Fibroblast of upper back skin (primary cell): ENCODE measurements at places on chromosomes 6 and 20.
A peak's percentile ranks its signal among the peaks of the same experiment; 100 is the strongest.

GRCh38 chr6:52063584-52064344 is 23.6 kb downstream of the PKHD1 start:
- DNase-seq, result peak; percentile 42

GRCh38 chr6:158219228-158219627 is 51.1 kb downstream of the GTF2H5 start:
- DNase-seq, result peak; percentile 92

- peak; percentile 20 for DNase-seq
Observed at GRCh38 chr20:5150226-5151076, 23.6 kb downstream of the CDS2 start.

GRCh38 chr6:149306967-149307366 is 10.5 kb upstream of the TAB2 start:
- DNase-seq, result peak; percentile 50

- DNase-seq, result peak; percentile 66
Observed at GRCh38 chr6:85125526-85125925, 324.4 kb upstream of the NT5E start.

DNA sequence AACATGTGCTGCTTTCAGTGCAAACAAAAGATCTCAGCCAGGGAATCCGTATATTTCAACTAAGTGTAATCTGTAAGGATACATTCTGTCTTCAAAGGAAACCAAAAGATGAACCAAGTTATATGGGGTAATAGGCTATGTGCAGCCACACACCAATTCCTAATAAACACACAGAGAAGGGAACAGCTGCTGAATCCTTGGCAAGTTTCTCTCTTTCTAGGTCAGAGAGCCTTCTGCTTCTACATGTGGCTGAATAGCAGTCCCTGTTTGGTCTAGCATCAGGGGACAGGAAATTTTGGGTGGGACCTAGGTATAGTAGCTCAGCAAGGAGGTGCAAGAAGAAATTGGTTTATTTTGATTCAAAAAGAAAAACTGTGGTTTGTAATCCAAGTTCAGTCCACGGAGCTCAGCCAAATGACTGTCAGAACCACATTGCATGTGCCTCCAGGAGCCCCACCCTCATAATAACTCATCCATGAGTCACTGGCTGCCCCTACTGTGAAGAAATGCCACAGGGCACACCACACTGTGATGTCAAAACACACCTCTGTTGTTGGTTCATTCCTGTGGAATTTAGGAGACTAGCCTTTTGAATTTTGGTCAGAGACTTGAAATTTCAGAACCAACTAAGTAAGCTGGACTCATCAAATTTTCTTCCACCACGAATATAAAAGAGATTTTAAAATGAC is 21.1 kb downstream of the SPTLC3 start:
- DNase-seq, result peak; percentile 95

DNA sequence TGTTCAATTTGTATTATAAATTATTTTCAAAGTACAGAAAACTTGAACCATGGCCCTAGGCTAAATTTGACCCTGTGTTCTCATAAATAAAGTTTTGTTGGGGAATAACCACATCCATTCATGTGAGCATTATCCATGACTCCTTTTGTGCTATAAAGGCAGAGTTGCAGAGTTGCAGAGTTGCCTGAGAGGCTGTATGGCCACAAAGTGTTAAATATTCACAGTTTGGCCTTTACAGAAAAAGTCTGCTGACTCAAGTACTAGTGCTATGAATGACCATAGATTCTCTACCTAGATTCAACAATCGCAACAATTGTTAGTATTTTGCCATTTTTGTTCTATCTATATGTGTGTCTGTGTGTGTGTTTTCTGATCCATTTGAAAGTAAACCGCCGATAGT is 46.2 kb upstream of the BEND3 start:
- no peak for DNase-seq

DNA sequence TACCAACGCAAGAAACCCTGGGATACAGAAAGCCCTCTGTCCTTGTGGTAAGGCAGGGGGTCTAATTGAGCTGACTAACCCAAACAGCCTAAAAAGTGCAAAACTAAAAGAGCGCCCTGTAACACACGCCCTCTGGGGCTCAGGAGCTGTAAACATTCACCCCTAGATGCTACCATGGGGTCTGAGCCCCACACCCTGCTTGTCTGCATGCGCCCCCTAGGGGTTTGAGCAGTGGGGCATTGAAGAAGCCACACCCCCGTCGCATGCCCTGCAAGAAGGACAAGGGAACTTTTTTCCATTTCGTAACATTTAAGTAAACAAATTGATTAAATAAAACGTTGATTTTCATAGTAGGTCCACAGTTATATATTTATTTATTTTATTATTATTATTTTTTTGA is 616.9 kb upstream of the MAN1A1 start:
- DNase-seq, result no peak

DNA sequence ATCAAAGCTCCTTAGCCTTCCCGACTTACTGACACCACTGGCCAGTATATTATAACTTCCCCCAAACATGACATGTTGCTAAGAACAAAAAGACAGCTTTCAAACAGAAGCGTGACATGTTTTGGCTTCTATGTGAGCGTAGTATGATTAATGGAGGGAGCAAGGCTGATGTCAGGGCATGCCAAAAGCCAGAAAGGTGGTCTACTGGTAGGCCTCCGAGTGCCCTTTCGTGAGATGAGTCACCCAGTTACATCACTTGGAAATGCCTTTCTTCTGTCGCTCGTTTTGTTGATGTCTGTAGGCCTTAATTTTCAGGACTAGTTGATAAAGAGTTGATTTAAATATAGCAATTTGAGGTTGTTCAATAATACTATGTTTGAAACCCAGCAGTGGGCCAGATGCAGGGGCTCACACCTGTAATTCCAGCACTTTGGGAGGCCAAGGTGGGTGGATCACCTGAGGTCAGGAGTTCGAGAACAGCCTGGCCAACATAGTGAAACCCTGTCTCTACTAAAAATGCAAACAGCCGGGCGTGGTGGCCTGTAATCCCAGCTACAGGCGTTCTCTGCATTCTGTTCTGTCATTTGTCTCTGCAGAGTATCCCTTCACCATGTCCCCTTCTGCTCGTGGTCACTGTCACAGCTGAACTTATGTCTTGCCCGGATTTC is 53.3 kb downstream of the CNKSR3 start:
- peak; percentile 39 for DNase-seq

DNA sequence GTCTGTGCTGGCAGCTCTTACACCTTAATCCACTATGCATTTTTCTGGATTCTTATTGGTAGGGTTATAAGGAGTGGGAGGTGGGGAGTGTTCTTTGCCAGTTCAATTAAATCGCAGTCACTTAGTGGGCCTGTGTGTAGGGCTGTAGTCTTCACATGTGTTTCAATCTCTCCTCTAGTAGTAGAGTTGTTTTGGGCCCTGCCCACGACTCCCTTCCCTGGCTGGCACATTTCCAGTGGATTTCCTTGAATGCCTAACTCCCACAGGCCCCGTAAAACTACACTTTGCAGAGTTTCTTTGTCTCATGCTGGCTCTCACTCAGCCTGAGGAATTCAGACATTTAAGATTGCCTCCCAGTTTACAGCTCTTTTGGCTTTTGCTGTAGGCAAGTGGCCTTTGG is 414.0 kb upstream of the OPRM1 start:
- peak; percentile 64 for DNase-seq

- no peak for DNase-seq
Observed at GRCh38 chr6:31568537-31568961, 3.5 kb upstream of the LTA start.

- DNase-seq, result no peak
Observed at GRCh38 chr20:36441027-36441414, 100.3 kb upstream of the MYL9 start.

DNA sequence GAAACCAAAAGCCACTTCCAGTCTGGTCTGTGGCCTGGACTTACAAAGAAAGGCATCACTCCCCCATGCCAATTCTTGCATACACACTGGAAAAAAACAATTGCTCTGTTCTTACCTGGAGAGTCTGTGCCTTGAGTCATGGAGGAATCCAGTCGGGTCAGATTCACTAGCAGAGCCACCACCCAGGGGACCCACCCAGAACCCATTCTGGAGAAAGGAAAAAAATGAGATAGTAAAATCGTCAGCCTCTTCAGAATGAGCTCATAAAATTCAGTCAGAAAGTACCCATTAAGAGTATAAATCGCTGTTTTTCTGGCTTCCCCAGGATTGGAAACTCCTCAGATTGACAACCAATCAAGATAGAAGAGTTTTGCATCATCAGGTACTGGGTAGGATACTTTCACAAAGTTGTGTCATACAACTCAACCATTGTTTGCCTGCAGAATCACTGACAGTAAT is at the start of gene HLA-DOB:
Gene HLA-DOB, minus strand, starts transcription at position 257 of the 459 bp plus-strand sequence. Its CDS starts 51 bp downstream, at position 206.
- no peak for DNase-seq

GRCh38 chr6:551405-551804 is 105.5 kb downstream of the HUS1B start:
- peak; percentile 41 for DNase-seq

- peak; percentile 71 for DNase-seq
Observed at GRCh38 chr6:13813621-13814175, 659 bp downstream of the MCUR1 start.

DNA sequence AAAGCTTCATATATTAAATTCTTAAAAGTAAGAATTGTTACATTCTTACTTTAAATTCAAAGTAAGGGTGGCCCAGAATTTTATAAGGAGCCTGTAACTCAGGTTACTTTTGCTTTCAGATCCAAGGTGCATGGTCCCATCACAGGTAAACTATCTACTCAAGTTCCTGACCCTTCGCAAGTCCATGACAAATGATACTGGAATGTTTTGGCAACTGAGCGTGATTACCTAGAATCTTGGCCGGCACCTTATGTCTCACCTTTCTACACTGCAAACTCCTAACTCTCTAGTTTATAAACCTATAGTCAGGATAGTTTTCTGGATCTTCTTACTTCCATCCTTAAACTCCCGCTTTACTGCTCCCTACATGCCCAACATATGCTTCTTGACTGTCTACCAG is 67.9 kb upstream of the HMGN3 start:
- no peak for DNase-seq

GRCh38 chr20:8007490-8007889 is 12.1 kb downstream of the TMX4 start:
- no peak for DNase-seq

DNA sequence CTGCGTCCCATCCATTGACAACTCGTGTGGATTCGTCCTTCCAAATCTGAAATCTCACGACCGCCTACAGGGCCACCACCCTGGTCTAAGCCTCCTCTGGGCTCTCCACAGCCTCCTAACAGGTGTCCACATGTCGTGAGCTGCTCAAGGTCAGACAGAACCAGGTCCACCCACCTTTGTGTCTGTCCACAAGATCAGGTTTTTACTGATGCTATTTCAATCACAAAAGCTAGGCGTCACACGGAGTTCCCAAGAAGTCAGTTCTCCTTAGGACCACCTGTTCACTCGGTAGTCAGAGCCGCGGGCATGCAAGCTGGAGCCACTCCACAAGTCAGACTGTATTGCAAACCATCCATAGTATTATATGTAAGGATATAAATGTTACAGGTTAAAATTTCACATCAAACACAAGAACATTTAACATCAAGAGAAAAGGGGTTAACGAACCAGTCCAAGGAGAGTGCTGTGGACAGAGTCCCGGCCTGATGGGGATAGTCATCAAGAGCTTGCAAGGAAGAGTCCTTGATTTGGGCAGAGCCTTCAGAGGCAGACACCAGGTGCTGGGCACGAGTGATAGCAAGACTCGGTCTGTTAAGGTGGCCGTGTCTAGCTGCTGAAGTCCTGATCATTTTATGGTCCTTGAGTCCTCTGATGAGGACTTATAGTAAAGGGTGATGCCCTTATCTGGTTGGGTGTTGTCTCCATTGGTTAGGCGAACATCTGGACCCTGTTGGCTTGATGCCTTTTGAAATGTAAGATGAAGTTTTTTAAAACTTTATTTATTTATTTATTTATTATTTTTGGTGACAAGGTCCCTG is 731 bp upstream of the DNPH1 start:
- DNase-seq, result no peak

DNA sequence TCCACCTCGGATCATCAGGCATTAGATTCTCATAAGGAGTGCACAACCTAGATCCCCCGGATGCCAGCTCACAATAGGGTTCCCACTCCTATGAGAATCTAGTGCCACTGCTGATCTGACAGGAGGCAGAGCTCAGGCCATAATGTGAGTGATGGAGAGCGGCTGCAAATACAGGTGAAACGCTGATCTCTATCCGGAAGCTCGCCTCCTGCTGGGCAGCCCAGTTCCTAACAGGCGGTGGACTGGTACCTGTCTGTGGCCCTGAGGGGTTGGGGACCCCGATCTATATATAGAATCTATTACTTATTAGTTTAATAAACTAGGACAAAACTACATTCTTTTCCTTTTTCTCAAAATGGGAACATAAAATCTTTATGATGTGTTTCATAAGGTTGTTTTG is 741.9 kb downstream of the RFPL4B start:
- no peak for DNase-seq

DNA sequence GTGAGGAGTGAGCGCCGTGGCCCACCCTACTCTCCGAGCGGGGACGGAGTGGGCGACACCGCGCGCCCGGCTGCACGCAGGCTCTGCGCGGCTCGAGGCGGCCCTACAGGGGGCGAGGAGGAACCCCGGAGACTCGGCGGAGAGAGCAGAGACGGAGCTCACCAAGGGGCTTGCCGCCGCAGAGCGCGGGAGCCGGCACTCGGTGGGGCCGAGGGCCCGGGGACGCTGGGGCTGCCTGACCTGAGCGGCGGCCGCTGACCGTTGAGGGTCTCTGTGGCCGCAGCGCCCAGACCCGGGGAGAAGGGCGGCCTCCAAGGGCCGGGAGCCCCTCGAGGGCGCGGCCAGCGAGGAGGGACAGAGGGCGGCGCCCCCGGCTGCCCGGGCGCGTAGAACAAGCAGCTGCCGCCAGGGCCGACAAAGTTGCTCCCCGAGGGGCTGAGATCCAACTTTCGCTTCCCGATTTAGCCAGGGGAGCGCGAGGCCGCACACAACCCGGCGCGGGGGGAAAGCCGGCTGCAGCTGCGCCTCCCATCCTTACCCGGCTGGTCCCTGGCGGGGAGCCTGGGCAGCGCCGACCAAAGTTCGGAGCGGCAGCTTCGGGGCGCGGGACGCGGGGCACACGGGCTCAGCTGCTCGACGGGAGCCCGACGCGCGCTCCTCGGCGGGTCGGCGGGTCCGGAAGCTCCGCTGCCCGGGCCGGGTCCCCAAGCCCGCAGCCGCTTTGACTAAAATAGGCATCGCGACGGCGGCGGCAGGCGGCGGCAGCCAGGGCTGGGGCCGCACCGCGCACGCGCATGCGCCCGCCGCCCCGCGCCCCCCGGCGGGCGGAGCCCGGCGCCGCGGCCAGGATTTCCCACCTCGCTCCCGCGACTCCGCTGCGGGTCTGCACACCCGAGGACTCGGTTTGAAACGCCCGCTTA is 43.1 kb downstream of the POPDC3 start:
- DNase-seq, result peak; percentile 58

- no peak for DNase-seq
Observed at GRCh38 chr6:12535586-12536314, 180.8 kb upstream of the PHACTR1 start.

GRCh38 chr6:25250878-25251277 is 28.3 kb upstream of the CARMIL1 start:
- DNase-seq, result peak; percentile 56

- peak; percentile 85 for DNase-seq
Observed at GRCh38 chr6:20377623-20378265, 23.9 kb upstream of the E2F3 start.

DNA sequence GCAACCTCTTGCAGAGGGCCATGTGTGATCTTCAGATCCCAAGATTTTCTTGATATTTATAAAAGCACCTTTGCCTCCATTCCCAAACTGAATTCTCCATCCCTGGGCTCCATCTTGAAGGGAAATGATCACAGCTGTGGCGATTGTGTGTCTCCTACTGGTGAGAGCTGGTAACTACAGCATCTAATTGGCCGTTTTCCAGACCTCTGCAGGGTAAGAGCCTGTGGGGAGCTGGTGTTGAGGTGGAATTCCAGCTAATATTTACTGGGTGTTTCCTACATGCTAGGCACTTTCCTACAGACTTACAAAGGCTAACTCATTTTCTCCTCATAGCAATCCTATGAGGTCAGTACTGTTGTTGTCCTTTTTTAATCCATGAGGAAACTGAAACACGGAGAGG is 59.2 kb upstream of the FNDC1 start:
- DNase-seq, result peak; percentile 47
